ENCODE measurements at places on chromosomes 5 and 9. TPM values are rescaled to one million over a fixed set of nuclear protein-coding genes. Genes with fewer than 3 reads are reported as not detected.

- no peaks in the 10 kb centered on the region for H3K27me3 ChIP-seq
- no peaks in the 10 kb centered on the region for H3K36me3 ChIP-seq
- H3K4me3 ChIP-seq: no peak overlapping the region
- DNase-seq: no peak
- H3K4me1 ChIP-seq: no peaks in the 10 kb centered on the region
- no peak overlapping the region for H3K27ac ChIP-seq
These were observed 1523.9 kb downstream of the MAT2B start for GRCh38 chr5:165029099-165029870.

GRCh38 chr5:16952968-16953671 is 17.0 kb upstream of the MYO10 start:
- H3K27me3 ChIP-seq: no peaks in the 10 kb centered on the region
- no peaks in the 10 kb centered on the region for H3K36me3 ChIP-seq
- H3K4me1 ChIP-seq: peaks cover 5% of the 10 kb centered on the region

DNA sequence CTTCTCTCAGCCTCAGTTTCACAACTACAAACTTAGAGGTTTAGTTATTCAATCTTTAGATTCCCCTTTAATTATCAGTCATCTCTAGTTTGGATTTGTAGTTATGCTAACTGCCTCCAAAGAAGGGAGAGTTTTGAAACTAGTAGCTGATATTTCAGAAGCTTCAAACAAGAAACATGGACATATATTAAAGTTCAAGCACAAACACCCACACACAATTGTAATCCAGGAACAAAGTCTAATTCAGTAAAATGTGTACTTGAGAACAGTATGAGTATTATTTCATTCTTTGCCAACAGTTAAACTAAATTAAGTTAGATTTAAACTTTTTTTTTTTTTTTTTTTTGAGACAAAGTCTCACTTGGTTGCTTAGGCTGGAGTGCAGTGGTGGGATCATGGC is 71.2 kb upstream of the ABCA1 start:
- H3K27me3 ChIP-seq: no peaks in the 10 kb centered on the region
- H3K27ac ChIP-seq: no peak overlapping the region
- DNase-seq: no peak
- peaks cover 13% of the 10 kb centered on the region for H3K4me1 ChIP-seq
- H3K4me3 ChIP-seq: no peak overlapping the region

GRCh38 chr9:21507483-21507790 is 25.3 kb upstream of the IFNE start:
- H3K4me3 ChIP-seq: no peak overlapping the region
- no peak for DNase-seq
- H3K36me3 ChIP-seq: no peaks in the 10 kb centered on the region
- no peaks in the 10 kb centered on the region for H3K27me3 ChIP-seq
- H3K27ac ChIP-seq: no peak overlapping the region

DNA sequence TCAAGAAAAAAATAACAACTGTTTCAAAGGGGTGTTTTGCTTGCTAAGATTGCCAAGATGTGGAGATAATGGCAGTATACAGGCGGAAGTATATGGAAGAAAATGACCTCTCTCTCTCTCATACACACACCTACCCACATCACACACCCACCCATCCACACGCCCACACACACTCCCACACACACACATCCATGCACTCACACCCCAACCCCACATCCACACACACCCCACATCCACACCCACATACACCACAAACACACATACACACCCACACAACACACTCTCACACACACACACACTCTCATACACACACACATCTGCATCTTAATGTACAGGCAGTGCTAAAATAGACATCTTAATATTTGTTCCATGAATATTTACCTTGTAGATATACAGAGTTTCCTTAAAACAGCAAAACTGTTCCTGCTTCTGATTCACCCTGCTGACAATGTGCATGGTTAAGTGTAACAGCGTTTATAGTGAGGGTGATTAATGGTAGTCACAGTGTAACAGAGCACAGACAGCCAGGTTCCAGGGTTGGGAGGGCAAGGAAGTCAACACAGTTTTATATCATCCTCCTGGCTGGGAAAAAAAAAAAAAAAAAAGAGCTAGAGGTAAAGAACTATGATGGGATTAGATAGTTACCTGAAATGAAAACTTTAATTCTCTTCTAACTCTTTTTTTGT is 8.3 kb downstream of the BHMT2 start:
- H3K4me1 ChIP-seq: no peaks in the 10 kb centered on the region
- no peak for DNase-seq
- H3K27me3 ChIP-seq: peaks cover 15% of the 10 kb centered on the region
- H3K4me3 ChIP-seq: no peak overlapping the region
- no peaks in the 10 kb centered on the region for H3K36me3 ChIP-seq
- H3K27ac ChIP-seq: no peak overlapping the region

NUTM2G gene
- not detected for total RNA-seq

SLIT3 gene
- total RNA-seq: 40.2 TPM

GARNL3 gene
- total RNA-seq: 6.0 TPM

DNA sequence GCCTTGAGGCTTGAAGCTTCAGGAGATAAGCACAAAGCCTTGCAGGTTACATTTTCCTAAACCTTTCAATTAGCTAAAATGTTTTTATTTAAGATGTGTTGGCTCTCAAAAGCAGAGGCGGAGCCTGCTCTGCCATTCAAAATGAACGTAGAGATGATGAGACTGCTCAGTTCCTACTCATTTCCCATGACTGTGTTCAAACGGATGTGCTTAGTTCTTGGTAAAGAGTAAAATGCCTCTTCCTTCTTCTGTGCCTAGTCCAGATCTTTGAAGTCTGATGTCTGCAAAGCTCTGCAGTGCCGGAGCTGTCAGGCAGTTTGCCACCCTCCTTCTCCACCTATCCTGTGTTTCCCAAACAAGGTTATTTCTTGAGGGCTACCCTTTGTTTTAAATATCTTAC is 46.3 kb upstream of the ADAMTSL1 start:
- no peaks in the 10 kb centered on the region for H3K36me3 ChIP-seq
- H3K27ac ChIP-seq: no peak overlapping the region
- DNase-seq: no peak
- H3K4me1 ChIP-seq: no peaks in the 10 kb centered on the region
- no peaks in the 10 kb centered on the region for H3K27me3 ChIP-seq

- no peaks in the 10 kb centered on the region for H3K4me1 ChIP-seq
- peaks cover 64% of the 10 kb centered on the region for H3K27me3 ChIP-seq
- no peak overlapping the region for H3K4me3 ChIP-seq
These were observed 25.3 kb downstream of the GGTA1 start for GRCh38 chr9:121474231-121474947.

- H3K36me3 ChIP-seq: no peaks in the 10 kb centered on the region
- DNase-seq: no peak
- H3K4me1 ChIP-seq: peaks cover 69% of the 10 kb centered on the region
- H3K4me3 ChIP-seq: peak overlapping the region; percentile 49
- H3K27me3 ChIP-seq: no peaks in the 10 kb centered on the region
These were observed 348.5 kb downstream of the BNC2 start for GRCh38 chr9:16521868-16522411.

ELAVL2 gene
- 1.1 TPM for total RNA-seq

GRCh38 chr5:125558466-125558865 is 812.0 kb upstream of the ZNF608 start:
- peaks cover 46% of the 10 kb centered on the region for H3K4me1 ChIP-seq
- no peak for DNase-seq
- H3K27ac ChIP-seq: no peak overlapping the region
- no peaks in the 10 kb centered on the region for H3K27me3 ChIP-seq
- H3K36me3 ChIP-seq: no peaks in the 10 kb centered on the region

GRCh38 chr5:68443091-68443490 is 227.5 kb downstream of the PIK3R1 start:
- no peak overlapping the region for H3K4me3 ChIP-seq
- H3K4me1 ChIP-seq: peaks cover 12% of the 10 kb centered on the region
- no peaks in the 10 kb centered on the region for H3K27me3 ChIP-seq
- no peak for DNase-seq
- H3K27ac ChIP-seq: no peak overlapping the region
- H3K36me3 ChIP-seq: no peaks in the 10 kb centered on the region

- peaks cover 3% of the 10 kb centered on the region for H3K27me3 ChIP-seq
- no peak overlapping the region for H3K27ac ChIP-seq
- H3K4me3 ChIP-seq: no peak overlapping the region
- no peaks in the 10 kb centered on the region for H3K36me3 ChIP-seq
- no peaks in the 10 kb centered on the region for H3K4me1 ChIP-seq
These were observed 333.7 kb downstream of the ELAVL2 start for GRCh38 chr9:23492126-23493002.

- no peak overlapping the region for H3K4me3 ChIP-seq
- no peaks in the 10 kb centered on the region for H3K27me3 ChIP-seq
- H3K36me3 ChIP-seq: no peaks in the 10 kb centered on the region
- peak; percentile 49 for DNase-seq
- peaks cover 47% of the 10 kb centered on the region for H3K4me1 ChIP-seq
- peak overlapping the region; percentile 61 for H3K27ac ChIP-seq
These were observed 39.8 kb upstream of the ANGPTL2 start for GRCh38 chr9:127162046-127162863.

DNA sequence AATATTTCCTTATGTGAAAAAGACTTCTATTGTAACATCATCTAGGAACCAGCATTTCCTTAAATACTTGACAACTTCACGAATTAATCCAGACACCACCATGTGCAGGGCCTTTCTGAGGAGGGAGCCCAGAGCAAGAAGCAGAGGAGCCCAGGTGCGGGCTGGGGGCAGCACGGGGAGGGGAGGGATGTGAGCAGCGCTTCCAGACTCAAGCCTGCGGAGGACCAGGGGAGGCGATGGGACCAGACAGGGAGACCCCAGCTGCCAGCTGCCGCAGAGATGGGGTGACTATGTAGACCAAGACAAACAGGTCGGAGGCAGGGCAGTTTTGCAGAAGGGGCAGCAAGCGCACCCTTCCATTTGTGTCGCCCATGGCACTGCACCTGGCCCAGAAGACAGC is 596.1 kb downstream of the IRX1 start:
- H3K36me3 ChIP-seq: no peaks in the 10 kb centered on the region
- no peaks in the 10 kb centered on the region for H3K4me1 ChIP-seq
- no peaks in the 10 kb centered on the region for H3K27me3 ChIP-seq

DNA sequence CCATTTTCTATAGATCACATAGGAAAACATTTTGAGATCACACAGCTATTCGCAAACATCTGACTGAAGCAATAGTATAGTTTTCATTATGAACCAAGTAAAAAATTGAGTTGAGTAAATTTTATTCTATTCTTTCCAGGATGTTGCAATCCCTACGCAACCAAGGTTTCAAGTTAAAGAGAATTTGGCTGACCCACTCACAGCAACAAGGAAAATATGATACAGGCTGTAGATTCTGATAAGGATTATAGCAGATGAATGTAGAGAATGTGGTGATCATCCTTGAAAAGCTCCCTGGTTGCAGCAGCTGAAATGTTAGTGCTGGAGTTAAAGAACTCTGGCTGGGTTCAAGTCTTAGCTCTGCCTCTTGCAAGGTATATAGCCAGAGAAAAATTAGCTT is 4.7 kb downstream of the ABCA1 start:
- no peak for DNase-seq
- H3K36me3 ChIP-seq: peaks cover 10% of the 10 kb centered on the region
- peaks cover 60% of the 10 kb centered on the region for H3K4me1 ChIP-seq
- no peaks in the 10 kb centered on the region for H3K27me3 ChIP-seq
- peak overlapping the region; percentile 12 for H3K27ac ChIP-seq

GRCh38 chr5:138033386-138033808 is 518 bp upstream of the FAM13B start:
- peak overlapping the region; percentile 94 for H3K27ac ChIP-seq
- DNase-seq: no peak
- H3K27me3 ChIP-seq: no peaks in the 10 kb centered on the region
- peaks cover 1% of the 10 kb centered on the region for H3K36me3 ChIP-seq

DNA sequence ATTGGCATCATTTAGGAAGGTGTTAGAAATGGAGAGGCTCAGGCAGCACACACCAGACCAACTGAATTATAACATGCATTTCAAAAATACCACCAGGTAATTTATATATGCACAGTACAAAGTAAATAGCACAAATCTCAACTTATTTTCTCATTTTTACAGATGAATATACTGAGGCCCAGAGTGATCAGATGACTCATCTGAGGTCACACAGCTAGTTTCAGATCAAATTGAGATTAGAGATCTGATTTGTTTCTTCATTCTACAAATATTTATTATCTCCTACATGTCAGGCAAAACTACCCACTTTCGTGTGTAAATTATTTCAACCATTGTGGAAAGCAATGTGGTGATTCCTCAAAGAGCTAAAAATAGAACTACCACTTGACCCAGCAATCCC is 507.1 kb downstream of the TLE4 start:
- H3K36me3 ChIP-seq: peaks cover 2% of the 10 kb centered on the region
- no peak overlapping the region for H3K27ac ChIP-seq
- no peaks in the 10 kb centered on the region for H3K27me3 ChIP-seq
- peaks cover 18% of the 10 kb centered on the region for H3K4me1 ChIP-seq
- DNase-seq: no peak

GRCh38 chr9:82721593-82721992 is 341.3 kb downstream of the RASEF start:
- no peak overlapping the region for H3K4me3 ChIP-seq
- DNase-seq: no peak
- no peaks in the 10 kb centered on the region for H3K36me3 ChIP-seq
- no peak overlapping the region for H3K27ac ChIP-seq

DNA sequence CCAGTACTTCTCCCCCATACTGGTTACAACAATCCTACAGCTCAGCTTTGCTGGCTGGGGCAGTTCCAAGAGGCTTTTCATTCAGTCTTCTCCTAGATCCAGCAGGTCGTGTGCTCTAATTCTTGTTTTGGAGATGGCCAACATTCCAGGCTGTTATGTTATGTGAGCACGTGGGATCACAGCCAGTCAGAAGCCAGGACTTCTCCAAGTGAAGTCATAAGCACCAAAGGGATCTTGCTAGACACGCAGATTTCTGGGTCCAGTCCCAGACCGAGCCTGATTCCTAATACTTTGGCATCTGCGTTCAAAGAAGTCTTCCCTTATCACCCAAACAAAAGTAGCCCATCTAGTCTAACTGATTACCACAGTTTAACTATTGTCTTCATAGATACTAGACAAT is 1.4 kb upstream of the LARP1 start:
- H3K27me3 ChIP-seq: no peaks in the 10 kb centered on the region
- peak overlapping the region; percentile 79 for H3K4me3 ChIP-seq
- peak overlapping the region; percentile 96 for H3K27ac ChIP-seq
- no peak for DNase-seq
- H3K36me3 ChIP-seq: no peaks in the 10 kb centered on the region

DNA sequence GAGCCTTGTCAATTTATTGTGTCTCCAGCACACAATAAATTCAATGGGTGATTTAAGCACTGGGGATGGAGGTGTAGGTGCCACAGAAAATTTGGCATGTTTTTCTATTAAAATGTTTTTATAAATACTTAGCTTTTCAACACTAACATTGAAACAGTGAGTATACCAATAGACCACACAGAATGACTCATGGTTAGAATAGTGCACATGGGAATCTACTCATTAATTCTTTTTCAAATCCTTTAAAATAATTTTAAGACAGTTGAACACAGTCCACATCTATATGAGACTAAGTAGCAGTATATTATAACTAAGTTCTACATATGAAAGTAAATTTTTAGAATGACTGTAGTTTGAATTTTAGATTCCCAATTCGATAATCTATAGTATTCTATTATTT is 67.1 kb downstream of the LNPEP start:
- no peak for DNase-seq
- H3K27ac ChIP-seq: no peak overlapping the region
- peaks cover 19% of the 10 kb centered on the region for H3K36me3 ChIP-seq
- no peak overlapping the region for H3K4me3 ChIP-seq
- no peaks in the 10 kb centered on the region for H3K27me3 ChIP-seq
- peaks cover 38% of the 10 kb centered on the region for H3K4me1 ChIP-seq

NPM1 gene
- total RNA-seq: 1,157 TPM

SLCO6A1 gene
- total RNA-seq: 0.78 TPM

GRCh38 chr5:124841829-124842712 is 95.6 kb upstream of the ZNF608 start:
- no peak overlapping the region for H3K4me3 ChIP-seq
- H3K36me3 ChIP-seq: peaks cover 2% of the 10 kb centered on the region
- peak overlapping the region; percentile 79 for H3K27ac ChIP-seq
- DNase-seq: peak; percentile 86
- no peaks in the 10 kb centered on the region for H3K27me3 ChIP-seq
- H3K4me1 ChIP-seq: peaks cover 39% of the 10 kb centered on the region

All from osteocyte (in vitro differentiated cells).